ENCODE measurements at places on chromosomes 3 and 15.

DNA sequence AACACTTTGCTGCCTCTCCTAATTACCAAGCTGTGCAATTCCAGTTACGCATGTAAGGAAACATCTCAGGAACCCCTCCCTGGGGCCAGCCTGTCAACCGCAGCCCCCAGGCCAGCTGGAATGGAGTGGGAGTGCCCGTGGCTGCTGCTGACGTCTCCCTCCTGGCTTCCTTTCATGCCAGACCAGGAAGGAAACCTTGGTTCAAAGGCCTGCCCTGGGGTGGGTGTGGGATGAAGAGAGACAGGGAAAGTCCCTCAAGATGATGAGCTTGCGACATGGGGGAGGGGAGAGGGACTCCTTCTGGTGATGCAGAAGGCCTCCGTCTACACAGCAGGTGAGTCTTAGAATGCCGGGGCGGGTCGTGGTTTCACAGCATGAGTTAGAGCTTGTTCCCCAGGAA lies 11.4 kb upstream of the CYP11A1 start:
- no peak for DNase-seq

DNA sequence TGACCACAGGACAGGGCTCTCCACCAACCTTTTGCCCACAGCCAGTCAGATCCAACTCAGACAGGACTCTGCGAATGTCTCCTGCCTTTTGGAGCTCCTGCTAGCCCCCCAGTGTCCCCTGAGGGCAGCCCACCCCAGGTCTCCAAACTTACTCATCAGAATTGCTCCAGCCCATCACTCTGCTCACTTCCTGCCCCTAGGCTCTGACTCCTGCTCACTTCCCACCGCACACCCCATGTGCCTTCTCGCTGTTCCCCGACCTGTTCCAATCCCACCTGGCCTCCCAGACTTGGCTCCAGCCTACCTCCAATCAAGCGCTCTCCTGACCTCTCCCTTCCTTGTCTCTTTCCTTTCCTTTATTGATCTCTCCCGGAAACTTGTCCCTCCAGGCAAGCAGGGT lies 5.9 kb upstream of the STRA6 start:
- no peak for DNase-seq

- DNase-seq: no peak
These were observed 57.5 kb upstream of the NANOGP8 start for GRCh38 chr15:35142578-35142977.

DNA sequence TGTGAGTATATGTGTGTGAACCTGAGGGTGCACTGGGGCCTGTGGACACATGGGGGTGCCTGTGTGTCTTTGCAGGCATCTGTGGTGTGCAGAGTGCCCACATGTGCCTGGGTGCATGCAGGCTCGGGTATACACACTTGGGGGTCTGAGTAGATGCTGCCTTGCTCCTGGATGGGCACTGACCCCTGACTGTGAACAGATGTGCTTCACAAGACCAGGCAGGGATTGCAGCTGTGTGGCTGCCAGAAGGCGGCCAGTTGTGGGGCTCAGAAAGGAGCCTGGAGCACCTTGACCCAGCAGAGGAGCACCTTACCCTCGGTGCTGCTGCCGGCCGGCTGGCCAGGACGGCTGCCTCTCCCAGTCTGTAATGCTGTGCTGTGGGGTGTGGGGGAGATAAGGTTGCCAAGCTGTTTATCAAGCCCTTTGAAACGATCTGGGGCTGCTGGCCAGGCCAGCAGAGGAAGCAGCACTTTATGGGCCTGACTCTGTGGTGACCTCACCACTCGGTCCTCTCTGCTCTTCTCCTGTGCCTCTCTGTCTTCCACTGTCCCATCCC lies 55.5 kb upstream of the MRPS22 start:
- DNase-seq: peak; percentile 48

DNA sequence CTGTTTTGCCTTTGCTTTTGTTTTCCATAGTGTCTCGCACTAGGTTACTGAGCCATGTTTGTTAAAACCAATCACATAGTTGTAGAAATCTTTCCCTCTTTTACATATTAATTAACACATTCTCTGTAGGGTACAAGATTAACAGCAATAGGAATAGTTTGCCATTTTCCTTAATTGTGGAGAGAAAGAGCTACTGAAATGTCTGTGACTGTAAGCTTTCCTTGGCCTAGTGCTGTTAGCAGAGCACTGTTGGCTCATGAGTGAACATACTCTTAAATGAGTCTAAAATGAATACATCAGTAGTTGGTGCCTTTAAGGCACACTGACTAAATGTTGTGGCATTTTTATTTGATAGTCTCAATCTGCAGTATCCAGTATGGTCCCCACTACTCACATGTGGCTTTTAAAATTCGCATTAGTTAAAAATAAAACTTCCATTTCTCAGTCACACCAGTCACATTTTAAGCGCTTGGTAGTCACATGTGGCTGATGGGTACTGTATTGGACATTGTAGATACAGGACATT lies 28.2 kb downstream of the CHD2 start:
- DNase-seq: no peak

DNA sequence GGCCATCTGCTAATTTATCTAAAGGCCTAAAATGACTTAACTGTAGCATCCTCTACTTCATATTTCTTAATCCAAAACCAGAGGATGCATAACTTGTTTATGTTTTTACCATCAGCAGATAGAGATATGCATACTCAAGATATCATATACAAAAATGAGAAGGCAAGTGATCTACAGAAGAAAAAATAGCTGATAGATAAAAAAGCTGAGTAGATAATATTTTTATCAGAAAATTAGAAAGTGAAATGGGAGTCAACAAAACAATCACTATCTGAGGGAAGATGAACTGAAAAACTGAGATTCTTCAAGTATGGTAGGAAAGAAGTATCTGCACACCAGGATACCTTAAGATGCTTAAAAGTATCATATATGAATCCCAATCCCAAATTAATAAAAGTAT lies 25.4 kb downstream of the DYNC1LI1 start:
- DNase-seq: no peak

DNA sequence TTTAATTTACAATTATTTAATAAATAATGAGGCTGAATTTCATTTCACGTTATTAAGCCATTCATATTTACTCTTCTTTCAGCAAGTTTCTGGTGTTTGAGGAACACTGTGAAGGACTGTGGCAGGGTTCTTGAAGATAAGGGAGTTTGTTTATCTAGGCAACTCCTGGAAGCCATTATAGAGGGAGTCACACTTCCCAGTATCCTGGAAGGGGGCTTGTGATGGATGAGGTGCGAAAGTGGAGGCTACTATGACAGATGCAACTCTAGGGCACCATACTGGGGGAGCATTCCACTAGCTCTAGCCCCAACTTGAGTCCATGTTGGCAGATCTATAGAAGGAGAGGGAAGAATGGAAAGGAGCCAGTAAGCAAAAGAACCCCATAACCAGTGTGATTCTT lies 14.4 kb downstream of the CNOT10 start:
- DNase-seq: no peak

- no peak for DNase-seq
These were observed 5.7 kb upstream of the CNTN6 start for GRCh38 chr3:1087066-1087560.

Data from left ventricle myocardium inferior (tissue), 1 donor.